ENCODE measurements at places on chromosomes 7 and 10.

DNA sequence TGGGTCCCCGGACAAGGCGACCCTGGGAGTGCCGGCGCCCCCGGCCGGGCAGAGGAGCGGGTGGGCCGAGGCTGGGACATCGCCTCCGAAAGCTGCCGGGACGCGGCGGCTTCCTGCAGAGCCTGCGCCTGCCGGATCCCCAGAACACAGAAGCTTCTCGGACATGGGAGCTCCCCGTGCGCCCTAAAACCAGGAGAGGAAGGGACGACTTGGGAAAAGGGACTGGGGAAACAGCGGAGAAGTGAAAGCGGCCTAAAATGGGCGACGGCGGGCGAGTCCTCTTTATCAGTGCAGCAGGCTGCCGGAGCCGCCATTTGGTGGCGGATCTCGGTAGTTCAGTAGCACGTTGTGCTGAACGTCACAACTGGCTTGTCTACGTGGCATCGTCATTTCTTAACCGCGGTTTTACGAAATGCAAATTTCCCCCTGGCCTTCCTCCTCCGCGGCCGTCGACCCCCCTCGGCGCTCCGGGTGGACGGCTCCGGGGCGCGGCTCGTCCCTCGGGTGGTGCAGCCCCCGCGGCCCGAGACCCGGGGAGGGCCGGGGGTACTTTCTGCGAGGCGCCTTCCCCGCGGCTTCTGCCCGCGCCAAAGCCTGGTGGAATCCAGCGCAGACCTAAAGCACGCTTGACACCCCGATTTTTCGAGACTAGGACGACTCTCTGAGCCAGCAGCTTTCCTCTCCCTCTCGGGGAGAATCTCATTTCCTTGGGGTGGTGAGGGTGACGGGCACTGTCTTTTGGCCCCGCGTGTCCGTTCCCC lies 9.9 kb upstream of the SPAG6 start:
- DNase-seq, result no peak

GRCh38 chr7:55018361-55019190 lies at the start of gene EGFR:
Gene EGFR (plus strand): TSS chr7:55019017. CDS start chr7:55019278, 261 bp downstream.
- no peak for DNase-seq

- no peak for DNase-seq
Measured at GRCh38 chr10:27743877-27744801, 1.5 kb downstream of the MKX start.

- DNase-seq, result no peak
Measured at GRCh38 chr7:9204571-9204970, 771.2 kb downstream of the NXPH1 start.

DNA sequence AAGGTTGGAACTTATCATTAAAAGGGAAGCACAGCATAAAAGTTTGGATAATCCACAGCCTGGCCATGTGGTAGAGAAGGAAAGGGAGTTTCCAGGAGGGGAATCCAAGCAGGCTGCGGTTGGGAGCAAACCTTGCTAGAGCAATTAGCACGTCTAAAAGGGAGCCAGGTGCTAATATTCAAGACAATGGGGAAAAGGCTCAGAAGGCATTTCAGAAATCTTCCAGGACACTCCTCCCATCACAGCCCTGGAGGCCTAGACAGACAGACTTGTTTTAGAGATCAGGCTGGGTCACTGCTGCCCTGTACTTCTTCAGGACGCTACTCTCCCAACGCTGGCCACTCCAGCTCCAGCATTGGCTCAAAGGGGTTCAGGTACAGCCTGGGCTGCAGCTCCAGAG lies 96.2 kb upstream of the KAT6B start:
- peak; percentile 60 for DNase-seq

DNA sequence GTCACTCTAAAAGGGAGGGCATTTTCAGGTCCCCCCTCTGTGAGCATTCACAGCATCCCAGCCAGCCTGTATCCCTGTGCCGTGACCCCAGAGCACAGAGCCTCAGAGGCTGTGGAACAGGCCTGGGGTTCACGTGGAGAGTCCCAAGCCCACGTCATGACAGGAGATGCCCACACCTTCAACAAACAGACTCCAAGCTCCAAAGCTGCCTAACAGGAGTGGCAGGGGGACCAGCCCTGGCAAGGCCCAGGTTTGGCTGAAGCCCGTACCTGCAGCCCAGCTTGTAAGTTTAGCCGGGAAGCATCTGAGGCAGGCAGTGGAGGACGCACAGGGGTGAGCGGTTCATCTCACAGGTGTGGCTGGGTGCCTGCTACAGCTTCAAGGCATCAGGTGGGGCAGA lies 33.5 kb downstream of the LHPP start:
- DNase-seq, result no peak

GRCh38 chr7:155489862-155490696 lies 32.1 kb downstream of the EN2 start:
- no peak for DNase-seq

DNA sequence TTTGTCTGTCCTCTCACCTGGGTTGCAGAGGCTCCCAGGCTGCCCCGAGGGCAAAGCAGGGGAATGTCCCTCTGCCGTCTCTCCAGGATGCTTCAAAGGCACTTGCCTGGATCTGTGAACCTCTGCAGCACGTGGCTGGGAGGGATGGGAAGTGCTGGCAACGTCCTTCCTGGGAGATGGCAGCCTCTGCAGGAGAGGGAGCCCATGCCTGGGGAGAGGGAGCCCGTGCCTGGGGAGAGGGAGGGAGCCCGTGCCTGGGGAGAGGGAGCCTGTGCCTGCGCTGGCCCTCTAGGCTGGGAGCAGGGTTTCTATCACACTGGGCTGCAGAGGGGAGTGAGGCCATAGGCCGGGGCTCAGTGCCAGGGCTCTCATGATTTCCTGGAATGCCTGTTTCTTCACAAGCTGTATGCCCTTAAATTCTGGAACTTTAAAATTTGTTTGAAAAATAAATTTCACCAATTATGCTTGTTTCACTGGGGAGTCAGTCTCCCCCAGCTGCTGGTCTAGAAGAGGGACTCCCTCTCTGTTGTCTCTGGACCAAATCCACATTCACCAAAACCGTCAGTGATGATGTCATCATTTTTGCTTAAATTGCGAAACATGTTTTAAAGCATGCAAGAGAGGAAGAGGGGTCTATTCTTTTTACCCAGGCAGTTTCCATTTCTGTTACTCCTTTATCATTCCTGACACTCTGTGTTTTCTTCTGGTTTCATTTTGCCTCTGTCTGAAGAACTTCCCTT lies 135.7 kb downstream of the DNAJB6 start:
- no peak for DNase-seq

GRCh38 chr10:124150807-124151417 lies 57.5 kb upstream of the CHST15 start:
- no peak for DNase-seq

DNA sequence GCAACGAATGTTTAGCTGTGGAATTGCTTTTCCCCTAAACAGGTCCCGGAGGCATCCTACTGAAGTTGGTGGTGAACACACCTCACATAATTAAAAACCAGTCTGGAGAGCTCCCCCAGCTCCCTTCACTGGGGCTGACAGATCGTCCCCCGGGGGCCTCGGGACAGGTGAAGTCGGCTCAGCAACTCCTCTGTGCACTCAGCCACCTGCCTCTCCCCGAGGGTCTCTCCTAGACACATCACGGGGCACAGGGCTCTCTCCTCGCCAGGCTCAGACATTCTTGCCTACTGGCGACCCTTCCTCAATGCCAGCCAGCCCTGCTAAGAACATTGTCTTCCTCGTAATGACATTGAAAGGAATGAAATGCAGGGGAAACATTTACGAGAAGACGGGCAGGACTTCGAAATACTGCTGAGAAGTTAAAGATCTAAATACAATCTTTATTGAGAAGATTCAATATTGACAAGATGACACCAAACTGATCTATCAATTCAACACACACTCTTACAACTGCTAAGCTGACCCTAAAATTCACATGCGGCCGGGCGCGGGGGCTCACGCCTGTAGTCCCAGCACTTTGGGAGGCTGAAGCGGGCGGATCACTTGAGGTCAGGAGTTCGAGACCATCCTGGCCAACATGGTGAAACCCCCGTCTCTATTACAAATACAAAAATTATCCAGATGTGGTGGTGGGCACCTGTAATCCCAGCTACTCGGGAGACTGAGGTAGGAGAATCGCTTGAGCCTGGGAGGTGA lies 88.1 kb upstream of the DNAAF5 start:
- no peak for DNase-seq

DNA sequence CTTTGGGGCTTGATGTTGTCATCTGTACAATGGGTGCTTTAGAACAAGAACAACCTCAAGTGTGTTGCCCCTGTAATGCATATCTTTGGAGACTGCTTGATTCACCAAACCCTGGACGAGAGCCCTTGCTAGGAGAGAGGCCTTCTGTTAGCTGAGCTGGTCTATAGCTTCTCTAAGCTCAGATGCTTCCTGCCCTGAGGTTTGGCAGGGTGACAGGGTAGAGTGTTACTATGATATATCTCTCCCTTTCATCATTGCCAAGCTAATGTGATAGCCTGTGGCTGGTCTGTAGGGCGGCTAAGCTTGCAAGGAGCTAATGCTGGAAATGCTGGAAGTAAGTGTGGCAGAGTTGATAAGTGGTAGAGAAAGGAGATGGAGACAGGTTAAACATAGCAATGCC lies 364.1 kb downstream of the RPS24 start:
- DNase-seq, result no peak

DNA sequence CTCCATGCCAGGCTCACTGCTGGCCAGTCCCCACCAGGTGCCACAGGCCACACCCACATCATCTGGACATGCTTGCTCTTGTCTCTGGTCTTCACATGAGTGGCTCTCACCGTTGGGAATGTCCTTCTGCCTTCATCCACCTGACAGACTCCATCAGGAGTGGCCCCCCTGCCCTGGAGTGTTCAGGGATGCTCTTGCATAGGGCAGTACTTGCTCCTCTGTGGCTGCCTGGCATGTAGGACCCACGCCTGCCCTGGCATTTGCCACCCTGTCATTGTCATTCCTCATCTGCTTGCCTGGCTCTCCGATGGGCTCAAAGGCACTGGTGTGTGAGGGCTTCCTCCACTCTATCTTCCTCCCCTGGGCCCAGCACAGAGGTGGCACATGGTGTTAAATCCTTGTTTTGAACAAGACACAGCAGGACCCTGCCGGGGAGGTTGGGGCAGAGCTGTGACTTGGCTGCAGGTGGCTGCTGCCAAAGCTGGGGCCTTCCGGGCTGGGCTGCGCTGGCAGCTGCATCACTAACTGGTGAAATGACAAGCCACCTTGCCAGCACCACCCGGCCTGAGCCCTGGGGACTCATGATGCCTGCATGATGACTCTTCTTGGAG lies 1.8 kb downstream of the SH2D4B start:
- no peak for DNase-seq

DNA sequence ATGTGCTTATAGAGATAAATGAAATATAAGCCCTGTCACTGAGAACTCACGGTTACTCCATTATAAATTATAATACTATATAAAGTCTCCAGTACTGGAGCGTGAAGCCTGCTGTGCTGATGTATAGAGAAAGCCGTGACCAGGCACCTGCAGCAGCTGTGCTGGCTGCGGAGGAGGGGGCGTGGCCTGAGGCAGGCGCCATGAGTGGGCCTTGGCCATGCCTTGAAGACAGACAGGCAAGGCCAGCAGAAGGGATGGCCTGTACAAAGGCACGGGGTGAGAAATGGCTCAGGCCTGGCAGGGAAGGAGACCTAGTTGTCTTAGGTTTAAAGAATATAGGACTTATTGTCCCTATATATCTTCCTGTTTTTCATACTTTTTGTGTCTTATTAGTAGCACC lies 218.5 kb upstream of the STK17A start:
- DNase-seq, result no peak

DNA sequence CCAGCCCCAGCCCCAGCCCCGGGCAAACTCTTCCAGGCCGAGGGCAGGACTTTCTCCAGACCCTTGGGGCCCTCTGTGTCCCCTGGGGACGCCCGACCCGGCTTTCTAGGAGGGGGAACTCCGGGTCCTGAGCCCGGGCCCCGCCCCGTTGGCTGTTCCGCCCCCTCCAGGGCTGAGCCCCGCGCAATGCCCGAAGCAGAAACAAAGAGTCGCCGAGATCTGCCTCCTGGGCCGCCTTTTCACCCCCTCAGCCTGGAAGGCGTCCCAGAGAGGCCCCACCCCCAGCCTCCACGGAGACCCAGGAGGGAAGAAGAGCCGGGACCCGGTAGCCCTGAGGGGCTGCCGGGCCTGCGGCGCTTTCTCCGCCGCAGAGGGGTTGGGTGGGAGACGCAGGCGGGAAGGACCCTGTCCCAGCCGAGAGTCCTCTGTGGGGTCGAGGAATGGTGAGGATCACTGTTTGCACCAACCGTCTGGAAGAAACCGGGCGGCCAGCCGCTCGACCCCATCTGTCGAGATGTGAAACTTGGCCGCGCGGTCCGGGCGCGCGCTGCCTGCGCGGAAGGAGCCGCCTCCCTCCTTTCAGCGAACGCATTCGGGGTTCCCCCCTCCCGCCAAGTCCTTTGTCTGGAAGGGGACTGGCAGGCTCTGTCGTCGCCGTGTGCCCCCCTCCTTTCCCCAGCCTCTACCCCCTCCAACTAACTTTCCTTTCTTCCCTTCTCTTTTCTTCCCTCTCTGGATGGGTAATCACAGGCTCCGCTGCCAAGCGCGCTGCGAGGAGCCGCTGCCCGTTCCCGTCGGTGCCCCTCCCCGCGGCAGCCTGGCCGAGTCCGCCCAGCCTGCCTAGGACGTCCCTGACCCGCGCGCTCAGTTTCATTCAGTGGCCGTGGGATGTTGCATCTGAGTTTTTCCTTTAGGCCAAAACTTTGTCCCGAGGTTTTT lies 10.2 kb downstream of the EN2 start:
- no peak for DNase-seq

DNA sequence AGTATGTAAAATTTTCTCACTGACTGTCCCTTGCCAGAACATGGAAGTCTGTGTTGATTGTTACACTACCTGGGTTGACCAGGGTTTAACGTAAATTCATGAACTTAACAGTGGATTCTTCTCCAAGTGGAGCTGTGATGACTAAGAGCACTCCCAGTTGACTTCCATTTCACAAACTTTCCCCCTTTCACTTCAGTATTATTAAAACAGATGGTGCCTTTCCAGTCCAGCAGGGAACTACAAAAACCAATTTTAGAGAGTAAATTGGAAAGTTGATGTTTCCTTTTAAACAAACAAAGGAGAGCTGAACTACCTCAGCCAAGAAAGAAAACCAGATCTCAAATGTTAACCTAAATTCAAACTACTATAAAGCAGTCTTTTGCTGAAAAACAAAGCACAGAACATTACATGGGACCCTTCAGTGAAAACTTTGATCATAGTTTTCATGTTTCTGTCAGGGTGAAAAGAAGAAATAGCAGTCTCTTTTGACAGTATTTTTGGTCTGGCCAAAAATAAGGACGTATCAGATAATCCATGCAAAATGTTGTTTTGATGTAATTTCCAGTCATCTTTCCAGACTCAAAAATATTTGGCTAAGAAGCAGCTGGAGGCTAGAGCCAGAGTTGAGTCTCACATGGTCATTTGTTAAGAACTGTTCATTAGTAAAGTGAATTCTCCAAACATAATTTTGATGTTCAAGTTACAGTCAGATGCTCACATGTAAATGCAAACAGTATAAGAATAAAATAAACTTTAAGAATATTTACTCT lies 479.9 kb upstream of the AKR1E2 start:
- DNase-seq, result no peak

DNA sequence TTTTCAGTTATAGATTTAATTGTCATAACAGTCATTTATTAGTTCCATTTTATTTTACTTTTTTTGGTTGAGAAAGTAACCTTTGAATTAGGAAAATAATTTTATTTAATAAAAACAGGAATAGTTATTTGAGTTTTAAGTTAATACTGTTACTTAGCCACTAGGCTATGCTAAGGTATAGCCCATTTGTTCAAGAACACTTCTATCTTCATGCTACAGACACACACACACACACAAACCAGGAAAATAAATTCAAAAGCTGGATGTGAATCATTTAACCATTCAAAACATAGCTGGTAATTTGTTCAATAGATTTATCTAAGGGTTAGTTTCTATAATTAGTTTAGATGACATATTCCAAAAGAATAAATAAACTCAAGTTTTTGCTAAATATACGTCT lies 148.4 kb downstream of the RNF133 start:
- no peak for DNase-seq

All from iPS DF 6.9 (cell line).